ENCODE measurements at places on chromosomes 5 and 9.

DNA sequence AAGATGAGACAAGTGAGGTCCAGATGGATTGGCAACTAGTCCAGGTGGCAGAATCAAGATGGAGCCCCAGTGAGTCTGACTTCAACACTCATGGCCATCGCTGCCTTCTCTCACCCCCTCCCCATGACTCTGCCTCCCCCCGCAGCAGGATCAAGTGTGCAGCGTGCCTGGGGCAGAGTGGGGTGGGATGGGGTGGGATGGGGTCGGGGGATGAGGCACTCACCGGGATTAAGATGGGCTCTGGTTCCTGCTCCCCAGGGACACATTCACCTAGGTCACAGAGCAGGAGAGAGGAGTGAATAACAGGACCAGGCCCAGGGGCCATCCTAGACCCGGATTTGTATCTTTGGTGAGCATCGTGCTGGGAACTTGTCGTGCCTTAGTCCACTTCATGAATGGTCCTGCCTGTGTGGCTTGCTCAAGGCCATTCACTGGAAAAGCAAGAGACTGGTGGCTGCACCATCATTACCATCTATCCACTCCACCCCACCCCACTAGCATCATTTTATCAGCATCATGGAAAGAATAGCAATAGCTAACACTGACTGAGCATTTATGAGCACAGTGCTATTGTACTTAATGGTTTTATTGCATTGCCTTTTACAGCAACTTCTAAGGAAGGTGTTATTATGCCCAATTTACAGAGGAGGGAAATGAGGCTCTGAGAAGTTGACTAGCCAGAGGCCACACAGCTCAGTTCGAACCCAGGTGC, 8.5 kb downstream of the AMBP start:
- DNase-seq, result no peak

- DNase-seq, result peak; percentile 84
These were observed 821 bp downstream of the CTNNA1 start for GRCh38 chr5:138753794-138754698.

DNA sequence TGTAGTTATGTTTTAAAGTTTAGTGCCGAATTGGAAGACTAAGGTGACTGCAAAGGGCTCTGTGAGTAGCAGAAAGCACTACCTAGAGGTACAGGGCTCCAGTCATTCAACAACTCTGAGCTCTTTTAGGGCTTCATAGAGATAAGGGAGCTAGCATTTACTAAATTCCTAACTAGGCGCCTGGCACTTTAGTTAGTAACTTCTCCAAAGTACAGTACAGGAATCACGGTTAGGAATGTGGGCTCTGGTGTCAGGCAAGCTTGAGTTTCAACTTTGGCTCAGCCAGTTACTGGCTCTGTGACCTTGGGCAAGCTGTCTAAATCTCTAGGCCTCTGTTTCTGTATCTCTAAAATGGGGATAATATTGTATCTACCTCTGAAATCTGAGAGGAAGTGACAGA, 115.3 kb downstream of the SLIT3 start:
- no peak for DNase-seq

DNA sequence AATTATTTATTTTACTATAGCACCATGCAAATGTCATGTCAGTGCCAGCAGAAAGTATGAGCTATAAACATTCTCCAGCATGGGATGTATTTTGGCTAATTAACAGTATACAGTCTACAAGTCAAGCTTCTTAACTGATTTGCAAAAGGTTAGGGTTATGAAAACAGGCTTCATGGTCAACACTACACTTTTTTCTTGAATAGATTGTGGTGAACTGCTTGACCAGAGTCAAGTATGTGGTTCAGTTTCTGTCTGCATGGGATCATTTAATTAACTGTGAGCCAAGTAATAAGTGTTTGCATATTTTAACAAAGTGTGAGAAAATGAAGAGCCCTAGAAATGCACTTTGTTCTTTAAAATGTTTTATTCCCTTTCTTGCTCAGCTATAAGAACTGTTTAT, 14.5 kb upstream of the GNAQ start:
- no peak for DNase-seq

DNA sequence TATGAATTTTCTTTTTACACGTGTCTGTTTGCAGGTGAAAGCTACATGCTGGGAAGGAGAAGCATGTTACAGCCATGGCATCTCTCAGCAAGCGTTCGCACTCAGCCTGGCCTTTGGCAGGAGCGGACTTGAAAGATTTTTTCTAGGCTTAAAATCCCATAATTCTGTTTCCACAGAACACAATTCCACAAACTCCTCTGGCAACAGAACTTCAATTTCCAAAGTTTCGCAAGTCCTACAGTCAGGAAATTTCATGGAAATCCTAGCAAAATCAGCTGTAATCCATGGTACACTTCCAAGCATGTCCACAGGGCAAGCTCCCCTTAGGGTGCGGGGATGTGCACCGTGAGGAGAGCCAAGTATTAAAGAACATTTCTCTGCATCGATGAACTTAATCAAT, 35.9 kb downstream of the SUB1 start:
- no peak for DNase-seq

DNA sequence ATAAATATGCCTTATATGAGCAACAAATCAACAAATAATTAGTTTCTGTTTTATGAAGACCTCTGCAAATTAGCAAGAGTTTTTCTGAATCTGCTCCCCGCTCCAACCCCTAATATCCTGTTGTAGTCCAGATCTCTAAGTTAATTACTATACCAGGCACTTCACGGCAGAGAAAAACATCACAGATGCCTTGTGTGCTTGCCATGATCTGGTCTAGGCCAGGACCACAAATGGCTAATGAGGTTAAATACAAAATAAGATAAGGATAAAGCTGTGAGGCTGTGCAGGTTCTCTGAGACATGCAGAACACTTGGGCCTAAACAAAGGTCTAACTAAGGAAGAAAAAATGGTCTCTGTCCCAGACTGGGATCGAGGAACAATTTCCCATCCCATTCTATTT, 150.8 kb downstream of the SLIT3 start:
- no peak for DNase-seq

DNA sequence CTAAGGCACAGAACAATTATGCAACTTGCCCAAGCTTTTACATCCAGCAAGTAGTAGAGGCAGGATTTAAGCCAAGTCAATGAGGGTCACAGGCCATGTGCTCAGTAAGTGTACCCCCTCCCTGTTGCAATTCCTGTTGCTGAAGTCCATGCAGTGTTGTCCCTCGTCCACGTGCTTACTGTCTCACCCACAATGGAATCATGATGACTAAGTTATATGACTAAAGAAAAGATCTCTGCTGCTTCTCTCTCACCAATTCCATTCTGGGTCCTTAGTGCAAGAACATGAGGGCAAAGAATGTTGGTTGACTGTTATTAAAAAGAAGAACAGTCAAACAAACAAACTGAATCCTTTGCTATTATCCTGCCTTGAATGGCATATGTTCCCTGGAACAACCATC, 233.6 kb upstream of the SLC24A2 start:
- no peak for DNase-seq

GRCh38 chr5:125408448-125409233, 662.2 kb upstream of the ZNF608 start:
- peak; percentile 83 for DNase-seq

DNA sequence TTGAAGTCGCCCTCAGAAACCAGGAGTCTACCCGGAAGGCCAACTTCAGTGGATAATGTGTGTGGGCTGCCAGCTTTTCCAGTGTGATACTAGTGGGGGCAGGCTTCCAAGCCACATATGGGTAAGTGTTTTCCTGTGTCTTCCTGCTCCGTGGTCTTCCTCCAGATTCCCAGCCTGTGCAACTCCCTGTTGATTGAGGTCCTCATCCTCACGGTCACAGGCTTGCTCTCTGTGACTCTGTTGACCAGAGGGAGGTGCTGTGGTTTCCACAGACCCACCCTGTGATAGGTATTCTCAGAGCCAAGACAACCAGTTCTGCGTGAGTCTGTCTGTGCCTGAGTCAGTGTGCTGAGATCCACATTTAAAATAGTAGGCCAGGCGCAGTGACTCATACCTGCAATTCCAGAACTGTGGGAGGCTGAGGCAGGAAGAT, 388.0 kb upstream of the IRX2 start:
- DNase-seq, result no peak

DNA sequence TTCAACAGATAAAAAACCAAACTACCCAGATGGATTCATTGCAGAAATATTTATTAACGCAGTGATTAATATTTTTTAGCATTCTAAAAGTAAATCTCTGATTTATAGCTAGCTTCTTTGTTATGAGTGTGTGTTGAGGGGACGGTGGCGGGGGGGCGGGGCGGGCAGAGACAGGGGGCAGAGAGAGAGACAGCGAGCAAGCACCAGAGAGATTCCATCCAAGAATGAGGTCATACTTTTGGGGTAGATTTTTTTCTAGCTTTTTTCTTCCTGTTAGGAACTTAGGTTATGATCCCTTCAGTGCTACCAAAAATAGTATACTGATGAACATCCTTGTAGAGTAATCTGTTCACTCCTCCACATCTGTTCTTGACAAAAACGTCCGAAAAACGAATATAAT, 500 bp upstream of the ZNF883 start:
- DNase-seq, result no peak

DNA sequence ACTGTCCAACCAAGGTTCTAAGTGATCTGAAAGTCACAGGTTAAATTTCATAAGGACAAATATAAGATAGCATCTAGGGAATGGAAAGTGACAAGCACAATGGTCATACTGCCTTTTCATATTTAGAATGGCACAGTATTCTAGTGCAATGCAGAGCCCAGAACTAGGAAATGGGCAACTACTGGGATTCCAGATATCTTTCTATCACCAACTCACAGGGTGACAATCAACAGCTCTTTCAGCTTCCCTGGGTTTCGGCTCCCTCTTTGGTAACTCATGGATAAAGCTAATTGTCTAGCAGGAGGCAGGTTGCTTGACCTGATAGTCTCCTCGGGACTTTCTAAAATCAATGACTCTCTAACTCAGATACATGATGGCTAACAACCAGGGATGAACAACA, 60.4 kb downstream of the NR3C1 start:
- no peak for DNase-seq

DNA sequence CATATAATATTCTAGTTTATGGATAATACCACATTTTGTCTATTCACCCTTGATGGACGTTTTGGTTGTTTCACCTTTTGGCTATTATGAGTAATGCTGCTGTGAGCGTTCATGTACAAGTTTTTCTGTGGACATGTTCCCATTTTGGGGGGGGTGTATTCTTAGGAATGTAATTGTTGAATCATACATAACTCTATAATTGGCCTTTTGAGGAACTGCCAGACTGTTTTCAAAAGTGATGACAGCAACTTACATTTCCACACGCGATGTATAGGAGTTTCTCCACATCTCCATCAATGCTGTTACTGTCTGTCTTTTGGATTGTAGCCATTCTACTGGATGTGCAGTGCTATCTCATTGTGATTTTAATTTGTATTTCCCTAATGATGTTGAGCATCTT, 69.8 kb downstream of the SLC46A2 start:
- DNase-seq, result no peak

DNA sequence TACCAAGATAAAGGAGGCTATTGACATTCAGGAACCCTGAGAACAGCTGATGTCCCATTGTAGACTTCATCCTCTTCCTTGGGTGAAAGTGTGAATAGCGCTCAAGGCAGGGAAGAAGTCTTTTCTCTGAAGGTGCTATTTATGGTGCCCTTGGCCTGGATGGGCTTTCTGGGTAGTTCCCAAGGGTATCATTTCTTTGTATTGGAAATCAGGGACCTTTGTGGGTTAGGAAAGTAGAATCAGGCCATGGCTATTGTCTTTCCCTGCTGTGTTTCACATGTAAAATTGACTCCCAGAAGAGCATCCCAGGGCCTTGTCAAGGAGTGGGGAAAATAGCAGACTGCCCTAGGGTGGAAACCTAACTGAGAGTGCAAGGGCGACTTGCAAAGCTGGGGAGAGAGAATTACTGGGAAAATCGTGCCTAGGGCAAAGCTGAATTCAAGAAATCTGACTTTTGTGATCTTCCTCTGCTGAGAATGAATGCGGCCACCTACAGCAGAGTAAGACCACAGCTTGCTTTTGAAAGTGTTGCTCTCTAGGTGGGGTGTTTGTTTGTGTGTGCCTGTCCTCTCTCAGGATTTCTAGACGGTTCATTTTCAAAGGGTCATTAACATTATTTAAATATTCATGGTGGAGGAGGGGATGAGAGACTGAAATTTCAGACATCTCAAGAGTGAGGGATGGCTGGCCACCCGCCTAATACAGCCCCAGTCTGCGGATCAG, 160.6 kb downstream of the C9orf152 start:
- no peak for DNase-seq

- DNase-seq, result no peak
These were observed 6.1 kb upstream of the CEP72 start for GRCh38 chr5:606061-606460.

- DNase-seq, result no peak
These were observed 132.5 kb upstream of the PRLR start for GRCh38 chr5:35362772-35363171.

DNA sequence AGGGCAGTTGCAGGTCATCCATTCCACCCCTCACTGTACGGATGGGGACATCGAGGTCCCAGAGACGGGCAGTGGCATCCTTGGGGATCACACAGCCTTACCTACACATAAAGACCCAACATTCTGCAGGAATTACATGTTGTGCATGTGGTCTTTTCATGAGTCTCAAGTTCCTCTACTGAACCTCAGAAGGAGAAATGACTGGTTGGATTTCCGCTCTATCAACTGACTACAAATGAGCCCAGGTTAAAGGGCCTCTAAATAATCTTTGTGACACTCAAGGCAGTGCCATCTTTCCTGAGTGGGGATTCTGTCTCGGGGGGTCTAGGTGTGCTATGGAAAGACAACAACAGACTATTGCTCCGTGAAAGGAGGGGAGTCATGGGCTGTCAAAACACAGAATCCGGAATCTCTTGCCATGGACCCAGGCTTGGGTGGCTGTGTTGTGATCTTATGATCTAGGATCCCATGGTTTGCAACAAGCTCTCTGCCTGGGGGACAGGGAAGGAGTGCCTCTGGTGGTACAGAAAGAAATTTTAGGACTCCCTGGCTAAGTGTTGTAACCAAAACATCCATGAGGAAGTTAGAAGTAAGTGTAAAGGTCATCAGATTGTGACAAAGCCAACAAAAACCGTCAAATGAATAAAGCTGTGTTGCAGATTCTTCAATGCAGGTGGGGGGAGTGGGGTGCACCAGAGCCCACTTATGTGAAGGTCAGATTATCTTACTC, 1.9 kb upstream of the SLC31A2 start:
- DNase-seq, result no peak

Measured in A673 (cell line).